ENCODE measurements at places on chromosomes 5 and 9.
A peak's percentile ranks its signal among the peaks of the same experiment; 100 is the strongest.

GRCh38 chr9:113588242-113588810 lies 124.8 kb downstream of the RGS3 start:
- no peak for DNase-seq

DNA sequence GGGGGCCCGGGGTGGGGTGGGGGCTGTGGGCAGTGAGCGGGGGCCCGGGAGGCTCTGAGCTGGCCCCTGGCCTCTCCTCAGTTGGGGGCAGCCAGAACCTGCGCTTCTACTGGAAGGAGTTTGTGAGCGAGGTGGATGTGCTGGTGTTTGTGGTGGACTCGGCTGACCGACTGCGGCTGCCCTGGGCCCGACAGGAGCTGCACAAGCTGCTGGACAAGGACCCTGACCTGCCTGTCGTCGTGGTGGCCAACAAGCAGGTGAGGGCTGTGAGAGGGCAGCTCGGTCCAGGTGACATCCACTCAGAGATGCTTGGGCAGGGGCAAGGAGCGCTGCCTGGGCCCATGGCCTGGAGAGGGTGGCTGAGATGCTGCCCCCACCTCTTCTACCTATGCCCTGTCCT lies 3.4 kb downstream of the ARL10 start:
- DNase-seq: no peak

GRCh38 chr9:99140685-99141314 lies 35.9 kb downstream of the TGFBR1 start:
- DNase-seq: peak; percentile 16

GRCh38 chr5:79581535-79581934 lies 30.7 kb upstream of the TENT2 start:
- no peak for DNase-seq

GRCh38 chr5:120568711-120569110 lies 104.6 kb downstream of the PRR16 start:
- no peak for DNase-seq

DNA sequence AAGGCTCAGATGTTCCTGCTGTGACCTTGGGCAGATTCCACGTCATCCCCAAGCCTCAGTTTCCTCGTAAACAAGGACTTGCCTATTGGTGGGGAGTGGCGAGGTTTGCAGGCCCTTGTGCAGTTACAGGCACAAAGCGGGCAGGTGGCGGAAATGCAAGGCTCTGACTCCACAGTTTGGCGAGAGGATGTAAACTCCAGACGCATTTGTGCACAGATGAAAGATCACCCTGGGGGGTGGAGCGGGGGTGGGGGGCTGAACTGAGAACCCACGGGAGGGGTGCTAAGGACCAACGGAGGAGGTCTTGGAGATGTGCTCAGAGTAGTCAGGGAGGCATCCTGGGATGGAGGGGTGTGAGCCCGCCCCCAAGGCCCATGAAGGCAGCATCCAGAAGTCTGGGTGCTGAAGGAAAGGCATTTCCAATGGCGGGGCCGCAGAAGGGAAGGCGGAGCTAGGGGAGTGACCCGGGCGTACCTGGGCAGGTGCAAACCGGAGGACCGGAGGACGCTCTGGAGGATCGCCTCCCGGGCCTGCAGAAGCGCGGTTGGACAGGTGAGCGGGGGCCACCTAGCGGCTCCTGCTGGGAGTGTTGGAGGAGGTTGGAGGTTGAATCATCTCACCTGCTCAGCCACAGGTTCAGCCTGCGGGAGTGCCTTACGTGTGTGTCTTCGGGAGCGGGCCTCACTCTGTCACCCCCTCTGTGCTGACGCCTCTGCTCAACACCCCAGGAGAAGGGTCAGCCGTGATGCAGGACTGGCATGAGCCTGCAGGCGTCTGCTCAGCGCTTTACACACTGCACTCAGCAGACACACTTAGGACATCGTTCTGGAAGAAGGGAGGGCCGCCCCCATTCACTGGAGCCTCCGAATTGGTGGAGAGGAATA lies 1.9 kb upstream of the FIBCD1 start:
- peak; percentile 39 for DNase-seq

DNA sequence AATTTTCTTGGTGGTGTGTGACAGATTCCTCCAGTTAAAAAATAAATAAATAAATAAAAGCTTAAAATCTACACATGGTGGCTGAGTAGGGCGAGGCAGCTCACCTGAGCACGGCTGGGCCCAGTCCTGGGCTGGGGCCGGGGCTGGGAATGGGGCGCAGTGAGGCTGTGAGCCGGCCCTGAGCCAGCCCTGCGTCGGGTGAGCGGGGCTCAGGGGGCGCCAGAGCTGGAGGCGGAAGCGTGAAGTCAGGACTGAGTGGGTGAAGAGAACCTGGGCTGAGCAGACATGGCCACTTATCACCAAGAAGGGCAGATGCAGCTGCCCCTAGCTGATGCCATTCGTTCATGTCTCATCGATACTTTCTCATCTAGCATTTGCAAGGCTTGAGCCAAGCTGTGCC lies 22.8 kb upstream of the DTWD2 start:
- DNase-seq: no peak

DNA sequence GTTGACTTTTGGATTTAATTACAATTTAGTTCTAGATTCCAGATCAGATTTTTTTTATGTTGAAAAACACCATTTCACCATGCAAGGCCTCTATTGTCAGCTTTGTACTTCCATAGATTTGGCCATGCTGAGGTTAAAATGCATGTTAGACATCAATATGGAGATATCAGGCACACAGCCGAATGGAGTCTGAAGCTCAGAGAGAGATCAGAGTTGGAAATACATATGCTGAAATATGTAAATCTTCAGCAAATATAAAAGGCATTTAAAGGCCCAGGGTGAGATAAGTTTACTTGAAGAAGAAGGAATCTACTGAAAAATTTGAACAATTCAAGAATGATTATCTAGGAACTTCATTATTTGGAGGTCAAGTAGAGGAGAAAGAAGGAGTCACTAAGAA lies 139.6 kb downstream of the CHSY3 start:
- no peak for DNase-seq

DNA sequence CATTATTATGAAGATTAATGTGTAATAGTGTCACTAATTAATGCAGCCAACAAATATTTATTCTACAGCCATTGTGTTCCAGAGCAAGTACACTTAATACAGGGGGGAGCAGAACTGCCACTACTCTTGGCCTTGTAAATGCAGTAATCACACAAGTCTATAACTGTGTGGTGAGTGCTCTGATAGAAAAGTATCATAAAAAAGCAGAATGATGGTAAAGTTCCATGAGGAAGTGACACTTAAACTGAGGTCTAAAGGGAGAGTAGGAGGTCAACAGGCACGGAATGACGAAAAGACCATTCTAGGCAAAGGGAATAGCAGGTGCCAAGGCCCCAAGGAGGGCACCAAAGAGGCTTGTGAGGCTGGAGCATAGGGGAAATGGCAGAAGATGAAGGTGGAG lies 142.9 kb downstream of the OSTF1 start:
- DNase-seq: no peak

- DNase-seq: no peak
Observed at GRCh38 chr5:139640421-139641115, 7.6 kb upstream of the CXXC5 start.

DNA sequence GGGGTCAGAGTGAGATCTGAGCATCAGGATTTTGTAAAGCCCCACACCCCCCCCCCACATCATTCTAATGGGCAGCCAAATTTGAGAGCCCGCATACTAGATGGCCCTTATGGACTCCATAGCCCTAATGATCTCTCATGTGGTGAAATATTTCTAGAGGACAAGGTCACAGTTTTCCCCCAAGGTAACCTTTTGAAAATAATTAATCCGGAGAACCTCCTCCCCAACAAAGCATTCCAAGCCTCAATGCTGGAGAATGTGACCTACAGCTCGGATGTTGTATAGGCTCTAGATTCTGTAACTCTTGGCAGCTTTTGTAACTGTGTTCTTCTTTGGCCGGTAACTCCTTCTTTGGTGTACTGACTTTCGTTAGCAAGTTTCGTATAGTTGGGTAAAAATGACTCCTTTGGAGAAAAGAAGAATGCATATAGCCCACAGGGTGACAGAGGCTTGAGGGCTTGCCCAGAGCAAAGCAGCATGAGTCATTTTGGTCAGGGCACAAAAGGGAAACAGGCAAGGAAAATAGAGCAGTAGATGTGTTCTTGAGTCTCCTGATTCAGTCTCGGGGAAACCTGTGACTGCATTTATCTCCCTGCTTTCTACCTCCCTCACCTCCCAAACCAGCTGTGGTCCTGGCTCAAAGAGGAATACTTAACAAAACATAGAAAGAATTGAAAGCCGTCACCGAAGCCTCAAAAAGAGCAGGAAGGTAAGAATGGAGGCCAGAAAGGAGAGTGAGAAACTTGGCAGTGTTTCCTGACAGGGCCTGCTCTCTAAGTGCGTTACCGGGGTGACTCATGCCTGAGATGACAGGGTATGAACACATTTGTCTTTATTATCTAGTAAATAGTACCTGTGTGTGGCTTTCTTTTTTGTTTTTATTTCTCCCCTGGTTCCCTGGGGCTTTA lies 6.6 kb upstream of the XPA start:
- DNase-seq: no peak

GRCh38 chr5:107011605-107012004 lies 659.1 kb downstream of the EFNA5 start:
- DNase-seq: no peak

GRCh38 chr5:1749346-1750124 lies 50.1 kb downstream of the MRPL36 start:
- no peak for DNase-seq

- no peak for DNase-seq
Observed at GRCh38 chr9:34177593-34178435, 1.0 kb upstream of the UBAP1 start.

DNA sequence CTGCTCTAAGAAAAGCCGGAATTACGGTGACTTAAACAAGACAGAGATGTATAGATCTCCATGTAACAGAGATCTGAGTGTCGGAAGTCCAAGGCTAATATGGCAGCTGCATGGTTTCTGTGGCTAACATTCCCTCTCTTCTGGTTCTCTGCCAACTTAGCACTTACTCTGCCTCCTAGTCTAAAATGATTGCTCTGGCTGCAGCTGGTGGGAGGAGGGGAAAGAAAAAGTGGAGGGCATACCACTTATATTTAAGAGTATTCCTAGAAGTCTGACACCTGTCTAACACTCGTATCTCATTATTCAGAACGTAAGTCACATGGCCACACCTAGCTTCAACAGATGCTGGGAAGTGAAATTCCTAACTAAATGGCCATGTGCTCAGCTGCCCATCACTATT lies 551.5 kb upstream of the TLE4 start:
- DNase-seq: no peak

- DNase-seq: no peak
Observed at GRCh38 chr9:71567890-71568289, 200.4 kb downstream of the CEMIP2 start.

DNA sequence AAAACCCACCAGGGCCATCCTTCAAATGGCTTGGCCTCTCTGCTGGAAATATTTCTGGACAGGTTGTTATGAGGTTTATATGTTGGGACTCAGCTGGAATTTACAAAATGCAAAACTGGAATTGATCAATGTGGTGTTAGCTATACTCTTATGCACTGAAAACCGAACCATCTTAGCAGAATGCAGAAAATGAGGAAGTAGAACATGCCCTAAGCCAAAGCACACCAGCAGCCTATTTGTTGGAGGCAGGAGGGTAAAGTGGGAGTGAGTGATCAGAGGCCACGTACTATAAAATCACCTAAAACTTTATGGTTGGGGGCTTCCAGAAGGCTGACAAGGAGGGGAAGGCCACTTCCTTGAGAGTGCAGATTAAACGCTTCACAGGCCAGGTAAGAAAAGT lies 63.6 kb upstream of the C5orf63 start:
- DNase-seq: no peak

GRCh38 chr5:54095969-54096368 lies 214.4 kb downstream of the ARL15 start:
- no peak for DNase-seq

DNA sequence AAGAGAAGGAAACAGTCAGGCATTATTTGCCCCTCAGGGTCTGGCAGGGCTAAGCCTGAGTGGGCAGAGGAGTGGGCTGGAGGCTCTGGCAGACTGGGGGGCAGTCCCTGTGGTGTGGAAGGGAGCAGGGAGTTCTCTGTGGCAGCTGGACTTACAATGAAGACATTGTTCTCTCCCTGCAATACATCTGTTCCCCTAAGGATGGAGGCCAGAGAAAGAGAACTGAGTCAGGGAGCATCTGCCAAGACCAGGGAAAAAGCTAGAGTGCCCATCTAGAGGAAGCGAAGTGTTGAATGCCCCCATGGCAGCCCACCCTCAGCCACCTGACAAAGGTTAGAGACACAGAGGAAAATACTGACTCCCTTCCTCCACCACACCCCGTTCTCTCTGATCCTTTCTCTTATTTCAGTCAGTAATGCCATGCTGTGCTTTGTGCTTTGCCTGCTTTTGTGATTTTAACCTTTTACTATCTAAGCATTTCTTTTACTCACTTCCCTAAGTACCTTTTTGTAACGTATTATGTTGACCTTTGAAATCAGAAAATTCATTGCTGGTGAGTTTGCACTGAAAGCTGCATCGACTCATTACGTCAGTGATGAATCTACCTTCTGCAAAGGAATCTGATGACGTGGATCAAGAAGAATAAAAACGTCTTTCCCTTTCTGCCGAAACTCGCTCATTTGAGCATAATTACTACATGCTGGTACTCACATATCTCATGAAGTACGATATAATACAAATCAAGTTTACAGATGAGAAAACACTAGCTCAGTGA lies 76.0 kb downstream of the ACTL7B start:
- DNase-seq: no peak

DNA sequence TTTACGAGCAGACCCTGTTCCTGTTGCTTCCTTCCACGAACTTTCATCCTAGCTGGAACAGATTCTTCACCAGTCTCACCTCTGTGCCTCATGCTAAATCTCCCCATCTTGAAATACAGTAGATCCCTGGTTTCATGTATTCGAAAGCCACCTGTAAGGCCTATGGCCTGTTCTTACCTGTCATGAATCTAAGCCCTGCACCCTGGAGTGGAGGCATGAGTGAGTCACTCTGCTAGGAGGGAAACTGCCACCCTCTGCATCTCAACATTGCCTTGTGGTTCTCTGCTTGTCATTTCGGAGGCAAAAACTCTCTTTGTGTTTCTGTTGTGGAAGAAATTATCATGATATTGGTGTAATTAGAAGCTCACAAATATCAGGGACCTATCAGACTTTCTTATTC lies 320.0 kb downstream of the ENC1 start:
- no peak for DNase-seq

- no peak for DNase-seq
Observed at GRCh38 chr9:5586391-5586802, 42.5 kb upstream of the RIC1 start.

DNA sequence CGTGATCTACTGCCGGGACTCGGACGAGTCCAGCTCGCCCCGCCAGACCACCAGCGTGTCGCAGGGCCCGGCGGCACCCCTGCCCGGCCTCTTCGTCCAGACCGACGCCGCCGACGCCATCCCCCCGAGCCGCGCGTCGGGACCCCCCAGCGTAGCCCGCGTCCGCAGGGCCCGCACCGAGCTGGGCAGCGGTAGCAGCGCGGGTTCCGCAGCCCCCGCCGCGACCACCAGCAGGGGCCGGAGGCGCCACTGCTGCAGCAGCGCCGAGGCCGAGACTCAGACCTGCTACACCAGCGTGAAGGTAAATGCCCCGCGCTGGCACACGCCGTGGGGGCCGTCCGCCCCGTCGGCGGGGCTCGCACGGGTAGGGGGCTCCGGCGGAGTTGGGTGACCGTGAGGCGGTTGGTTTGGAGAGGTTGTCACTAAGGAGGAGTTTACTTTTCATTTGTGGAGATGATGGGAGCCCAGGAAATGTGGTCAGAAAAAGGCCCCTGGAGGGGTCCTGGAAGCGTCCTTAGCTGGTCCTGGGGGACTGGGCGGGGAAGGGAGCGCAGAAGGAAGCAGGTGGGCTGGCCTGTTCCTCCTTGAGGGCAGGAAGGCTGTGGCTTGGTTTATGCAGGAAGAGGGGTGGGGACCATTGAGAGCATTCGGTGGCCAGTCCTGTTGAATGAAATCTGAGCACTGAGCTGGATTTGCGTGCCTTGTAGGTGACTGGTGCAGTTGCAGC lies 647 bp downstream of the PDE8B start:
- DNase-seq: no peak

Data from effector CD8-positive, alpha-beta T cell (primary cell).